A549 treated with Hydrocortisone at 1 μM for 4 hours (cell line): ENCODE measurements at places on chromosomes 2 and 18. TPM values are rescaled to one million over a fixed set of nuclear protein-coding genes. Genes with fewer than 3 reads are reported as not detected.

The MOGAT1 gene
- total RNA-seq, result not detected in 5 replicates

The NTSR2 gene
- 0.05 to 0.09 TPM in 2 of 5 replicates, not detected in the others for total RNA-seq

The RGPD4 gene
- total RNA-seq, result 0.03 to 0.07 TPM (median 0.05 TPM) in 4 of 5 replicates, not detected in the other

The MARCHF4 gene
- 23.4 to 28.5 TPM (median 26.3 TPM) in 5 replicates for total RNA-seq

The CACNB4 gene
- 0.09 to 0.26 TPM (median 0.15 TPM) in 5 replicates for total RNA-seq

The C2orf76 gene
- total RNA-seq, result 10.5 to 13.0 TPM (median 11.5 TPM) in 5 replicates

The UGP2 gene
- 95.9 to 143 TPM (median 113 TPM) in 5 replicates for total RNA-seq

The SCTR gene
- total RNA-seq, result not detected in 5 replicates

The FAM124B gene
- not detected in 5 replicates for total RNA-seq

The SLC23A3 gene
- 0.29 to 0.82 TPM (median 0.65 TPM) in 5 replicates for total RNA-seq

The RGPD5 gene
- 3.0 to 8.2 TPM (median 6.4 TPM) in 5 replicates for total RNA-seq

The DYNAP gene
- total RNA-seq, result not detected in 5 replicates

The SCYGR4 gene
- total RNA-seq, result not detected in 5 replicates

The LCT gene
- total RNA-seq, result 0.02 to 0.05 TPM (median 0.05 TPM) in 5 replicates

The EXOC6B gene
- total RNA-seq, result 5.9 to 10.6 TPM (median 7.4 TPM) in 5 replicates
